ENCODE measurements at places on chromosomes 11 and 22.

DNA sequence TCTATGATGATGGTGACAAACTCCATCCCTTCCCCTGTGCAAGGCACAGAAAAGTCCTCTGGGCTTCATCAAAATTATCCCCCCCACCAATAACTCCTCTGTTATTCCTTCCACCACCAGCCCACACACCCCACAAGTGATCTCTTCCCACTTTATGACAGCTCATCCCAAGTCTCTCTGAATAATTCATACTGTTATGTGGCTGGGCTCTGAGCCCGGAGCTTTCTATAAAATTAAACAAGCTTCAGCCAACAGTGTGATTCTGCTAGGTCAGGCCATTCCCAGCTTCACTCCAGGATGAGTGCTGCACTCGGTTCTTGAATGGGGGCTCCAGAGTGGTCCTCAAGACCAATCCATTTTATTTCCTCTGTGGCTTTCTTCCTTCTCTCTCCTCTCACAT, 83.0 kb downstream of the INSC start:
- no peak for DNase-seq

- no peak for DNase-seq
These were observed 117.7 kb upstream of the CCDC90B start for GRCh38 chr11:83403691-83404389.

GRCh38 chr22:38755155-38755910, 465 bp downstream of the SUN2 start:
- peak; percentile 97 for DNase-seq

- no peak for DNase-seq
These were observed 277.4 kb upstream of the NARS2 start for GRCh38 chr11:78851878-78852586.
